MCF 10A (cell line): ENCODE measurements at places on chromosomes 1 and 21. TPM values are rescaled to one million over a fixed set of nuclear protein-coding genes. Genes with fewer than 3 reads are reported as not detected.
A peak's percentile ranks its signal among the peaks of the same experiment; 100 is the strongest.

GRCh38 chr1:86915737-86916235, 1.4 kb downstream of the HS2ST1 start:
- no peak for DNase-seq
- no peak overlapping the region for H3K27ac ChIP-seq
- peaks cover 4% of the 10 kb centered on the region for H3K36me3 ChIP-seq
- H3K27me3 ChIP-seq = no peaks in the 10 kb centered on the region

GRCh38 chr1:245956225-245956624, 550.9 kb downstream of the SMYD3 start:
- no peaks in the 10 kb centered on the region for H3K27me3 ChIP-seq
- H3K4me3 ChIP-seq = no peak overlapping the region
- H3K4me1 ChIP-seq = peaks cover 6% of the 10 kb centered on the region

DNA sequence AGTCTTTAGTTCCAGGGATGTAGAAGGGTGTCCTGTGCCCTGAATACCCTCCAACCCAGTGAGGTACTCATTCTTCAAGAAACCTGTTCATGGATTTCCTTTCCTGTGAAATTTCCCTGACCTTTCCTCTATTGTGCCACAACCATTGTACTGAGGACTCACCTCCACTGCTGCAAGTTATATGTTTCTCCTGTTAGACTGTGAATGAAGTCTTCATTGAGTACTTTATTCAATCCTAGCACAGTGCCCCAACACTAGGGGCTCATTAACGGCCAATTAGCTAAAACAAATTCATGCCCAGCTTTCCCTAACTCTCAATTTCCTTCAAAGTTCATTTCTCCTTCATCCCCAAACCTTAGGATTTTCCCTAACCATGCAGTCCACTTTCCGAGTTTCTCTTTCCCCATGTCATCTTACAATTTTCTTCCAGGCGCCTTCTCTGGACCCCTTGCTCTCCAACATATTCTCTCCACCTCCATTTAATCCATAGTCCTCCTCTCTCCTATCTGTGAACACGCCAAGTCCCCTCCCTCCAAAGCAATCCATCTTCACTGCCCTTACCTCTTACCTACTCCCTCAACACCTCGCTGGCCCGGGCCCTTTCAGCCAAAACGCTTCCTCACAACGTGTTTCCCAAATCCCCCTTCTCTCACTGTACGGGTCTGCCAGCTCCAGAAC, 1.3 kb downstream of the TRIM33 start:
- peak overlapping the region; percentile 79 for H3K4me3 ChIP-seq
- peak; percentile 8 for DNase-seq
- peaks cover 34% of the 10 kb centered on the region for H3K4me1 ChIP-seq
- H3K27ac ChIP-seq = peak overlapping the region; percentile 71
- no peaks in the 10 kb centered on the region for H3K27me3 ChIP-seq
- H3K36me3 ChIP-seq = peaks cover 21% of the 10 kb centered on the region

DNA sequence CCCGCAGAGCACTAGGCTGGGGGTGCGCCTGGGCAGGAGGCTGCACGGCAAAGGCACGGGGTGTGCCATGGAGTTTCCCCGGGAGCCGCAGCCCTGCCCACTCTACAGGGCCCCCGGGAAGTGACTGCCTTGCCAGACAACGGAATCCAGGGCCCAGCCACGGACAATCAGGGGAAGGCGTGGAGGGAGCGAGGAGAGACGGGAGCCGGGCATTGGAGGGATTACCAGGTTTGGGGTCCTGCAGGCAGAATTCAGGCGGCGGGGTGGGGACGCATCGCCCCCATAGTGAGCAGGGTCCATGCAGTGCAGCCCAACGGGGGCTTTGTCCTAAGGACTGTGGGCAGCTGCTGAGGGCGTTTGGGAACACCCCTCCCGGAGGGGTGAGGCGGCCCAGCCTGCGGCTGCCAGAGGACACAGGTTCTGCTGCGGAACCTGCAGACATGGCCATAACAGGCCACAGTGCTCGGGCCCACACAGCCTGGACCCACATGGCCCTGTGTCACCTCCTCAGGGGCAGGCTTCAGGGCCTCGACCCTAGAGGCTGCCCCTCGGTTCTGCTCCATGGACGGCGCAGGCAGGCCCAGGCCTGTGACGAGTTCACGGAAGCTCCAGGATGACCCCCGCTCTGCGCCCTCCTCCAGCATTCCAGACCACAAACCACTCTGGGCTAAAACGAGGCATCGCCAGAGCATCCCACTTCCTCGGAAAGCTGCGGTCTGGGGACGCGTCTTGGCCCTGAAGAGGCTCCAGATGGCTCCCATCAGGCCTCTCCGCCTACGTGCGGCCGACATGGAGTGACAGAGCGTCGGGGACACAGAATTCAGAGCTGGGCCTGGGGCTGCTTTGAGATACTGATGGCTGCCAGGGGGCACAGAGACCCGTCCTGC, 54.5 kb downstream of the COL6A1 start:
- H3K4me3 ChIP-seq = no peak overlapping the region
- H3K4me1 ChIP-seq = no peaks in the 10 kb centered on the region
- H3K27me3 ChIP-seq = no peaks in the 10 kb centered on the region
- no peak overlapping the region for H3K27ac ChIP-seq
- no peak for DNase-seq

- H3K27ac ChIP-seq = no peak overlapping the region
- H3K4me1 ChIP-seq = no peaks in the 10 kb centered on the region
- H3K36me3 ChIP-seq = no peaks in the 10 kb centered on the region
- no peaks in the 10 kb centered on the region for H3K27me3 ChIP-seq
- peak; percentile 59 for DNase-seq
These were observed 114.4 kb downstream of the DMRTA2 start for GRCh38 chr1:50308878-50309277.

KCNK2 gene
- total RNA-seq = 2.9 and 5.7 TPM in 2 replicates
